ENCODE measurements at places on chromosomes 12 and 14.

GRCh38 chr12:94941440-94941862, 62.0 kb downstream of the NDUFA12 start:
- DNase-seq = peak; percentile 81

- DNase-seq = no peak
These were observed 121.3 kb downstream of the PDE3A start for GRCh38 chr12:20489645-20490044.

DNA sequence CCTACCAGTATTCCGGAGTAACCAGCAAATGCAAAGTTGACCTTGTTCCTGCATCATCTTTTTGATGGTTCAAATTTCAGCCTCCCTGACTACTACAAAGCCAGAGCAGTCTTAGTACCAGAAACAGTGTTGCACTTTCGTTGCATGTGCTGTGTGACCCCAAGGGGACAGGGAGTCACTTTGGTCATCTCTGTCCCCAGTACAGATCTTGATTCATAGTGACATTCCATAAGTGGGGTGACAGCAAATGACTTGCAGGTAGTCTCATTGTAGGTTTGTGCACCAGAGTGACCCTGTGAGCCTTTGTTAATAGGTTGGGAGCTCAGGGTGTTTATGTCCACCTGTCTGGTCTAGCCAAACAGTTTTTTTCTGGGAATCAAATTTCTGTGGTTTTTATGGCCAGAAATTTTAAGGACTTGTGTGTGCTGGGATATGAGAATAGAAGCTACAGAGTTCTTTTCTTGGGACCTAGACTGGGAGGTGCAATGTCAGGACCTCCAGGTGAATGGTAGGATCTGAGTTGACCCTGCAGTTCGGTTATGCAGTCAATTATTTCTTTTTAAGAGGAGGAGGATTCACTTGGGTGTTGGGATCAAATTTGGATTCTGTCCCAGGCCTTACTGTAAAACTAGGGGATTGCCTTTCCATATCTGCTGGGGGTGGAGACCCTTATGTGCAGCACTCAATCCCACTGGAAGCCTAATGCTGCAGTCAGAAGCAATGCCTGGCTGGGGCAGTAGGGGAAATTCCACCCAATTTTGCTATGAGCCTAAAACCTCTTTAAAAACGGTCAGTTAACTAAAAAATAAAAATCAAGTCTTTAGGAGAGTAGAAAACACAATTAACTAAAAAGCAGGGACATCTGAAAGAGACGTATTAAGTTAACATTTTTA, 10.1 kb downstream of the EIF5 start:
- no peak for DNase-seq

GRCh38 chr14:38958589-38958988, 144.4 kb downstream of the SEC23A start:
- peak; percentile 84 for DNase-seq

- DNase-seq = no peak
These were observed 86.2 kb upstream of the AMIGO2 start for GRCh38 chr12:47165934-47166333.

DNA sequence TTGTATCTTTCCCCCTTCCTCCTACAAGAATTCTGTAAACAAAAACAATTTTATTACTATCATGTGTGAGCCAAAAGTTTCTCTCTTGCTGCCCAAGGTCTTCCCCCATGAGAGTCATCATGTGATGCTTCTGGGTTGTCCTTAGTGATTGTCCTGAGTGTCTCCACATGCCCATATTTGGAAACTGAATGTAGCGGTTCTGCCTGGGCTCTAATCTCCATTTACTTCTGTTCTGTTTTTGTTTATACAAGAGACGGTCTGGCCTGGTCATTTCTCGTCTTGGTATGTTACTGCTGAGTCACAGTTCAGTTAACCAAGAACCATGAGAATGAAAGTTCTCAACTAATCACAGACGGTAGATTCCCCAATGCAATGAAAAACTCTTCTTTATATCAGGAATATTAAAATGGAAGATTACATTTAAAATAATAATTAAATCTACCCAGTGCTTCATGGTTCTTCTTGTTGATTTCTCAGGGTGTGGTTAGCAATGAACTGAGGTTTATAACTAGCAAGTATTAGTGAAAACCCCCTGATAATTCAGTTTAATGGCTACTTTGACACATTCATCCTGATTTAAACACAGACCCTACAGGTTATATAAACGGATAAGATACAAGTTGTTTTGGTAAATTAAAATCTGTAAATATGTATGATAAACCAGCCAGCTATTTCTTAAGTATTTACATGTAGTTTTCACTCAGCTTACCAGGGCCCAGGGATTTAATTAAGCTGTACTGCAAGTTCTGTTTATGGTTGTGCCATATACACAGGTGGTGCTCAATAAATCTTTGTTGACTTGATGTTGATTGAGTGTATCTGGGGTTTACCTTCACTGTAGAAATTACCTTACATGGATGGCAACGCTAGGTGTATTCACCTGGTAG, 81.1 kb downstream of the PELI2 start:
- DNase-seq = peak; percentile 98

DNA sequence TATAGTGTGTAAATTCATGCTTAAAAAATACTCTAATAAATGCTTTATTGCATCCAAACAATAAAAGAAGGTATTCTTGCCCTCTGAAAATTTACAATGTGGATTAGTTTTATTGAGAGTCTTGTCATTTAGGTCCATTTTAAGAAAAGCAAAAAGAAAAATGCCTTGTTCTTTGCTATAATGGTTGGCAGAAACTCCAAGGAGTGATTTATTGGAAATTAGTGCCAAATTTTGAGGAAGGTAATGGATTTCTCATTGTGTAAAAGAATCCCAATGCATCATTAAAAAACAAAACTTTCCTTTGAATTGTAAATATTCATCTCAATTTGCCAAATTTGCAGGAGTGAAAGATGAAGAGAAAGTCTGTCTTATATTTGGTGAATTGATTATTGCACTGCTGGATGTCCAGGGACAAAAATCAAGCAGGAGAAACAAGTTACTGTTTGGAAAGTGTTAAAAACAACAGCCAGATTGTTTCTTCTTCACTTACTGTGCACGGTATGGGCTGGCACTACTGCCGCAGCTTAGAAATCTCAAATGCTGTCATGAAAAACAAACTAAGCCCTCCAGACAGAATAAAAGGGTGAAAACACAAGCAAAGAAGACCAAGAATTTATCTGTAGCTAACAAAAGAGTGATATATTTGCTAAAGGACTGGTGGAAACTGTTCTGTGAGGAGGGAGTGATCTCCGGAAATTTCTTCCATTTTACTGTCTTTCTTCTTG, 511.7 kb downstream of the TMTC2 start:
- no peak for DNase-seq

DNA sequence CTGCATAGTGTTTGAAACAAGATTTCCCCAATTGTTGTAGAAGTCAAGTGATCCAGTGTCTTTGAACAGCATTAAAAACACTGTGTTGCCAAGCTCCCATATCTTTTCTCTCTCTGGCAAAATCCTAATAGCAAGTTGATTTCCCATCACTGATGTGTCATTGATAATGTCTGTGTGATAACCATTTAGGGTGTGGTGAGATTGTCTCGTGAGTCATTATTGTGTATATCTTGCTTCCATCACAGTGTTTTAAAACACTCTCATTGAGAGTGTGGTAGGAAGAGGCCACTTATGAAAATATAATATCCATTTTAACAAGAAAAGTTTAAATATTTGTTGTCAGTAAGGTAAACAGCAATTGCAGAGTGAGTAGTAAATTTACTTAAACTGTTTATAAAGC, 74.7 kb downstream of the PRORP start:
- peak; percentile 75 for DNase-seq

DNA sequence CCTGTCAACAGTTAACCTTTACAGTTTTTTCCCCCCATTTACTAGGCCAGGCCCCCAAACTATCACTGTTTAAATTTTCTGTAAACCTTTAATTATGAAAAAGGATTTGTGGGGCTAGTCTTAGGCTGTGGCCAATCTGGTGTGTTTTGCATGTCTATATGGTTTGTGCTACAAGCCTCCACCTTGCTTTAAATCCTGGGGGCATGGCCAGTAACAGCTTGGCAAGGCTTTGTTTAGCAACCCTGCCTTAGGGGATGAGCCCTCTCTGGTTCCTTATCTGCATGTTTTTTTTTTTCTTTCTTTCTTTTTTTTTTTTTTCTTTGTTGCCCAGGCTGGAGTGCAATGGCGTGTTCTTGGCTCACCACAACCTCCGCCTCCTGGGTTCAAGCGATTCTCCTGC, 102.7 kb downstream of the KCNMB4 start:
- no peak for DNase-seq

GRCh38 chr12:40921563-40922163, 229.4 kb downstream of the CNTN1 start:
- DNase-seq = no peak

GRCh38 chr12:55720894-55721444, 776 bp downstream of the RDH5 start:
- peak; percentile 98 for DNase-seq

GRCh38 chr14:32450919-32451675, 122.0 kb downstream of the AKAP6 start:
- DNase-seq = peak; percentile 14

GRCh38 chr14:93970965-93971634, 5.3 kb downstream of the ASB2 start:
- peak; percentile 47 for DNase-seq

DNA sequence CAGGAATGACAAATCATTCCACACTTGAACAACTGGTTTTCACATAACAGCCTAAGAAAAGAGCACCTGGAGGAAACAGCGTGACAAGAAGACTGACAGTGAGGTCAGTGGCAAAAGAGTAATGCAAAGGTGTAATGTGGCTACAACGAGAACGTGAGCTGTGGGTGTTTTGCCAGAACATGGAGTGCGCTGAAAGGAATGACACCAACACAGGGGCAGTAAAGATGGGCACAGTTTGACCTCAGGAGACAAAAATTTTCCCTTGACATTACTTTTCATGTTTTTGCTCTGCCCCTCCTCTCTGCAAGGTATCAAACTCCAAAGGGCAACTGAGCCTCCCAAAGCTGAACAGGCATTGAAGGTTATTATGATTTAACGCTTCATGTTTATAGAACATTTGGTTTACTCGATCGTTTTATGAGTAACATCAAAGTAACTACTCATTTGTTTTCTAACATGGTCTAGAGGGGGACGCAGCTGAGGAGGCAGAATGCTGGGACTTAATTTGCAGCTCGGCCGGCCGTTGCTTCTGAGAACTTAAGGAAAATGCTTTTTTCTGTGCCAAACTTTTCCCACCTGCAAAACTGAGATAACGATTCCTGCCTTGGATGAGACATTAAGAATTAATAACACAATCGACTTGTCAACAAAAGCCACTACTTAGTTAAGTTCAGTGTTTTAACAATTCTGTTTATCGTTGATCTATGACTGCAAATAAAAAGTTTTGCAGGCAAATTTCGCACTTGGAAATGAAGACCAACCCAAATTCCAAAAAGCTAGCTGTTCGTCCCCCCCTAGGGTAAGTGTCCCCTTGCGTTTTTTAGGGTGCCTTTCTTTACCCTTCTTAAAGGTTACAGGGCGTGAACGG, 954 bp downstream of the HAUS4 start:
- DNase-seq = no peak

DNA sequence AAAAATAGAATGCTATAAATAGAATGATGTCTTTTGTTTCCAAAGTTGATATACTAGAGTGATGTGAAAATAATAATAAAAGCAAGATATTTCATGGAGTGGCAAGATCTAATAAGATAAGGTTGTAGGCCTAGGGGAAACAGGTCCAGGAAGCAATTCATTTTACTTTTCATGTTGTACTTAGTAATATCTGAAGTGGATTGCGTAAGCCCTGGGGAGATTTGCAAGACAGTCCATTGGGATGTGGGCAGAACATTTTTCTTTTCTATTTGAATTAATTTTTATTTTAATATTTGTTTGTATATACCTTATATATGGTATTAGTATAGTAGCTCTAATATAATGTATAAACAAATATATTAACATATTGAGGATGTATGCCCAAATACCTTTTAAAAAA, 7.5 kb downstream of the NUBPL start:
- no peak for DNase-seq

- no peak for DNase-seq
These were observed 95.4 kb downstream of the CCER1 start for GRCh38 chr12:90859591-90859990.

- DNase-seq = no peak
These were observed 8.6 kb downstream of the GLTP start for GRCh38 chr12:109871668-109872314.

DNA sequence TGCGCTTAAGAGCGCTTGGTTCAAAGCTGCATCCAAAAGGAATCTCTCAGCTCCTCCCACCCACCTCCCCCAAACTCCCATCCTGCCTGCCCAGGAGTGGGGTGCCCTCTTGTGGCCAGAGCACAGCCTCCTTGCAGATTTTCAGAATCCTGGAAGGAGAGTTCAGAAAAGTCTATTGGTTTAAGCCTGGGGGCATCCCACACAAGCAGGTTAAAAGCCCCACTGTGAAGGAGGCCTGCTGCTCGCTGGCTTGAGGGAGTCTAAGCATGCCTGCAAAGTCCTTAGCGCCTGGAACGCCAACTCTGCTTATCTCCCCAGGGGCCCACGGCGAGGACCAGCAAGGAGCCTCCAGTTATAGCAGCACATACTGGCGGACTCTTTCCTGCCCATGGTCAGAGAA, 297.1 kb downstream of the KSR2 start:
- DNase-seq = peak; percentile 40

- DNase-seq = no peak
These were observed 21.1 kb upstream of the TMEM132C start for GRCh38 chr12:128245905-128246304.

DNA sequence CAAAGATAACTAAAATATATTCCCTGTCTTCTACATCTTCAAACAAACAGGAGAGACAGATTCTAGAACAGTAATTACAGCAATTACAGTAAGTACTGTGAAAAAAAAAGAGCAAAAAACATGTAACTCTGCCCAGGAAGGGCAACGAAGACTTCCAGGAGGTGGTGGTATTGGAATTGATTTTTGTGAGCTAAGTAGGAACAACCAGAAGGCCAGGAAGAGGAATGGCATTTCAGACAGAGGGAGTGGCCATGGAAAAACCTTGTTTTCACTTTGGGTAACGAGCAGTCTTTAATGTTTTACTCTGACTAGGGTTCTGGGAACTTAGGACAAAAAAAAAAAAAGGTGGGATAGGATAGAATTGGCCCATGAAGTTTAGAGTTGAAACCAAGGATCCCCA, 196.3 kb upstream of the PLEKHG7 start:
- DNase-seq = no peak

DNA sequence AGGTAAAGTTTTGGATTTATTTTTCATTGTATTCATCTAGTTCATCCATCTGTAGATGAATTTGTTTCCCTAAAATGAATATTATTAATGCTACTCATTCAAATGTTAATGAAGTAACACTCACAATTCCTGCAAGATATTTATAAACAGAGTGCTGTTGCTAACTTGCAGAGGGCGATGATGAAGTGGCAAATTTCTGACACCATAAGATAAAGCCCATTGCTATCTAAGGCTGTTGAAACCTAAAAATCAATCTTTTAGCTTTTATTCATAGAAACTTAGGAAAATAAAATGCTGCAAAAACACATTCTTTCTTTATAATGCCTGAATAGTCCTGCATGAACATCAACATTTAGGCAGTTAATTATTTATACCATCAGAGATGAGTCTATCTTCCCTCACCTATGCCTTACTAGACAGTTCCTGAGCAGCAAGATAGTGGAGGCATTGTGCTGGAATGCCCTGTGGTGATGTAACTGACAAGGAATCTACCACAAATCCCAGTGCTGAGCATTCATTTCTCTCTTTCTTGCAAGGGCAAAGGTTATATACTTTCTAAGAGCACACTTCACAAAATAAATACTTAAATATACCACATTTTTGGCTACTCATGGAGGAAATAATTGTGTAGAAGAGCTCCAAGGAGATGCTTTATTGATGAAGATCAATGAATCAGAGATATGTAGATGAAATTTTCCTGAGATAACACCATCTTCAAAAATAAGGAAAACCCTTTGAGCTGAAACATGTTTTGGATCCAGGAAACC, 57.6 kb downstream of the LMNTD1 start:
- peak; percentile 88 for DNase-seq

All from M059J (cell line).